ENCODE measurements at places on chromosomes 16 and 17.

GRCh38 chr17:44557651-44558285 lies 484 bp downstream of the FZD2 start:
- peak; percentile 79 for DNase-seq

GRCh38 chr17:45149037-45149668 lies 878 bp downstream of the HEXIM1 start:
- DNase-seq, result peak; percentile 95

- DNase-seq, result peak; percentile 81
Measured at GRCh38 chr17:385178-385835, 32.7 kb upstream of the RPH3AL start.

DNA sequence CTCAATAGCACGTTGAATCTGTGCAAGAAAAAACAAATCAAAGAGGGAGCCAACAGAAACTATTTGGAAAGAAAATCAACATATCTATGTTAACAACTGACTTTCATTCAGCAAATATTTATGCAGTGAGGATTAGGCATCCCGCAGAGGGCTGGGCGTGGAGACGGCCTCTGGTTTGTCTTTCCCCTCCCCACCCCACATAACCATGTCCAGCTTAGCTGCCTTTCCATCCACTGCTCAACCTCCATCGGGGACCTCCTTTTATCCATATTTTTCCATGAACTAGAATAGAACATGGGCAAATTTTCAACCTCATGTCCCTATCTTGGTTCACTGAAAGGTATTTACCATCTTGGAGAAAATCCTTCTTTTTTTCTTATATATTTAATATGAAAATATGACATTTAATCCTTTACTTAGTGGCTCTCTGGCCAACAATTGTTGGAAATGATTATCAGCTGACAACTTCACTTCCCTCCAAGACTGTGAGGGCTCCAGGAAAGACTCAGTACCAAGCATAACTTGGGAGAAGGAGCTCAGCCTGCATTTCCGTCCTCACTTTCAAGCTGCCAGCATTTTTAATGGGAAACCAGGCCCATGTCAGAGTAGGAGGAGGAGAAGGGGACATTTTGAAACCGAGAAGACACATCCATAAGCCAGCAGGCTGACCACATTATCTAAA lies 462.6 kb upstream of the MAF start:
- DNase-seq, result no peak
